ENCODE measurements at places on chromosomes 7 and 10.

GRCh38 chr10:6407034-6407721 lies 172.9 kb downstream of the PRKCQ start:
- DNase-seq, result no peak

DNA sequence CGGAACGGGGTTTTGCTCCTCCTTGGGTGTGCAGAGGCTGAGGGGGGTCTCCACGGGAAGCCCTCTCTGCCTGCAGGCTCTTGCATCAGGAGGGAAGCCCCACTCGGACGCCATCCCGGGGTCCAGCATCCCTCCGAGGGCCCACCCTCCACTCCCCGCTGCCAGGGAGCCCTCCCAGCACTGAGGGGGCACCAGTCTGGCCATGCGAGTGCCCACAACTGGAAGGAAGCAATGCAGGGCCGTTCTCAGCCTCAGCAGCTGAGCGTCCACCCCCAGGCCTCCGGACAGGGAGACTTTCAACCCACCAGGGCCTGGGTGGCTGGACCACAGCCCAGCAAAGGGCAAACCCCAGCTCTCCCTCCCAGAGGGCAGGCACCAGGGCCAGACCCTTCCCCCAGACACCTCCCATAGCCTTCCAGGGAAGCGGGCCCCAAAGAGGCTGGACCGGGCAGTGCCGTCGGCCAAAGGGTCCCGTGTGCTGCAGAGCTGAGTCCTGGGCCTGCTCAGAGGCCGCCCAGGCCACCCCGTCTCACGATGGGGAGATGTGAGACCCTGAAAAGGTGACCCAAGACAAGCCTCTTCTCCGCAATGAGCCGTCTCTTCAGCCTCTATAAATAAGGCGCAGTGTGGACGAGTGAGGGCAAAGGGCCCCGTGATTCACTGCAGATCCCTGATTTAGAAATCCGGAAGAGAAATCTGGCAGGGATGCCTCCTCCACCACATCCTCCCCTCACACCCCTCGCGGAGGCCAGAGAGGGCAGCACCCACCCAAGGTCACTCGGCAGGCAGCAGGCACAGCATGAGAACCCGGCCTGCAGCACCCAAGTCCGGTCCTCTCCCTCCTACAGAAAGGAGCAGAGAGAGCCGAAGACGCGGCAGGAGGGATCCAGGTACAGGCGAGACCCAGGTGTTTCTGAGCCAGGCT lies 81.9 kb upstream of the DNAAF5 start:
- DNase-seq, result no peak

DNA sequence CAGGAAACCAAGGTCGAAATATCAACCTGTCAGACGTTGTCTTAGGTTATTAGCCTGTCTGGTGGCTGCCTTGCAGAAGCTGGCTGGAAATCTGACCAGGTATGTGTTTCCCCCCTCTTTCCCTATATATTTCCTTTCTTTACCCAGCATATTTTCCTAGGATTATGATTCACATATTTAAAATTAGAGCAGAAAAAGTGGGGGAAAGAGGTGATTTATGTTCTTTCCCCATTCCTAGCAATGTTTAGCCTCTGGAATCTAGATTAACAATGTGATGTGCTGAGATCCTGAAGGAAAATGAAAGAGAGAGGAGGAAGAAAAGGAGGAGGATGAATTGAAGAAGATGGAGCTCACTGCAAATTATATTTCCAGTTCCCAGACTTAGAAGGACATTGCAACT lies 421.4 kb upstream of the AUTS2 start:
- DNase-seq, result no peak

- no peak for DNase-seq
Measured at GRCh38 chr7:36937754-36938563, 213.7 kb upstream of the AOAH start.

- no peak for DNase-seq
Measured at GRCh38 chr7:79064187-79064823, 389.2 kb downstream of the MAGI2 start.

GRCh38 chr7:16926861-16927260 lies 45.1 kb upstream of the AGR3 start:
- DNase-seq, result no peak

Measured in uterus (tissue), 4 donors.